Bronchial epithelial cell (primary cell): ENCODE measurements at places on chromosomes 3 and 15. TPM values are rescaled to one million over a fixed set of nuclear protein-coding genes. Genes with fewer than 3 reads are reported as not detected.

SYNPR gene
- total RNA-seq = not detected in 2 replicates

PIGZ gene
- 1.6 and 1.7 TPM in 2 replicates for total RNA-seq

TMEM266 gene
- total RNA-seq = under 0.01 TPM in 2 replicates

CSPG5 gene
- 0.26 and 0.90 TPM in 2 replicates for total RNA-seq

ZNF860 gene
- 2.8 and 3.7 TPM in 2 replicates for total RNA-seq

NCBP2 gene
- total RNA-seq = 78.7 and 94.0 TPM in 2 replicates

SAMMSON gene
- total RNA-seq = not detected in 2 replicates

AQP9 gene
- total RNA-seq = not detected in 2 replicates

WDR49 gene
- total RNA-seq = 0.51 and 1.1 TPM in 2 replicates

ACP3 gene
- total RNA-seq = 1.6 and 7.0 TPM in 2 replicates

SUSD5 gene
- not detected in 2 replicates for total RNA-seq

RBP2 gene
- not detected in 2 replicates for total RNA-seq

GCSAM gene
- total RNA-seq = 0.13 and 0.26 TPM in 2 replicates

NOX5 gene
- under 0.01 TPM in 1 of 2 replicates, not detected in the other for total RNA-seq

CACNA2D2 gene
- not detected in 2 replicates for total RNA-seq

SNURF gene
- total RNA-seq = 4.7 and 37.9 TPM in 2 replicates

SEMA5B gene
- total RNA-seq = under 0.01 and 0.38 TPM in 2 replicates

AADACL2 gene
- total RNA-seq = not detected in 2 replicates

SLC12A1 gene
- not detected in 2 replicates for total RNA-seq

TJP1 gene
- total RNA-seq = 62.9 and 86.5 TPM in 2 replicates

TMOD2 gene
- 2.1 and 2.2 TPM in 2 replicates for total RNA-seq

MAGEL2 gene
- not detected in 2 replicates for total RNA-seq

MOBP gene
- not detected in 2 replicates for total RNA-seq

MASP1 gene
- total RNA-seq = 0.13 and 3.9 TPM in 2 replicates

PRR20G gene
- not detected in 2 replicates for total RNA-seq

TAGLN3 gene
- total RNA-seq = 0.77 and 1.8 TPM in 2 replicates

TUSC7 gene
- not detected in 2 replicates for total RNA-seq

CELSR3 gene
- total RNA-seq = 1.0 and 1.1 TPM in 2 replicates

SEMA3B gene
- 2.3 and 7.1 TPM in 2 replicates for total RNA-seq

PCOLCE2 gene
- total RNA-seq = 0.38 and 1.1 TPM in 2 replicates

CORO2B gene
- under 0.01 TPM in 1 of 2 replicates, not detected in the other for total RNA-seq

PRSS50 gene
- total RNA-seq = not detected in 2 replicates

ZPLD1 gene
- total RNA-seq = 2.6 and 3.9 TPM in 2 replicates

FAM107A gene
- total RNA-seq = not detected in 2 replicates

TGM5 gene
- under 0.01 and 1.8 TPM in 2 replicates for total RNA-seq

OSTN gene
- total RNA-seq = not detected in 2 replicates

TATDN2 gene
- total RNA-seq = 7.9 and 8.2 TPM in 2 replicates

FBXW12 gene
- not detected in 2 replicates for total RNA-seq

ENTPD3 gene
- total RNA-seq = 8.4 and 18.1 TPM in 2 replicates

MELTF gene
- 2.1 and 4.6 TPM in 2 replicates for total RNA-seq

DUOXA2 gene
- total RNA-seq = 0.13 TPM in 1 of 2 replicates, not detected in the other

EFCAB12 gene
- not detected in 2 replicates for total RNA-seq

TIMP4 gene
- total RNA-seq = 1.1 and 2.6 TPM in 2 replicates

NPAP1 gene
- total RNA-seq = not detected in 2 replicates

EPHB1 gene
- under 0.01 TPM in 1 of 2 replicates, not detected in the other for total RNA-seq

CAMK2N2 gene
- not detected in 2 replicates for total RNA-seq

ABCC5 gene
- total RNA-seq = 18.7 and 28.2 TPM in 2 replicates

NXPE3 gene
- 3.9 and 6.7 TPM in 2 replicates for total RNA-seq

C3orf85 gene
- total RNA-seq = not detected in 2 replicates

CEP152 gene
- 4.5 and 10.1 TPM in 2 replicates for total RNA-seq

KLHL6 gene
- total RNA-seq = under 0.01 TPM in 2 replicates

RTP1 gene
- total RNA-seq = not detected in 2 replicates

CHSY1 gene
- total RNA-seq = 18.7 and 21.6 TPM in 2 replicates

SHC4 gene
- under 0.01 and 0.26 TPM in 2 replicates for total RNA-seq
